NCI-H2107 (cell line): ENCODE measurements at places on chromosomes 3 and 15.

DNA sequence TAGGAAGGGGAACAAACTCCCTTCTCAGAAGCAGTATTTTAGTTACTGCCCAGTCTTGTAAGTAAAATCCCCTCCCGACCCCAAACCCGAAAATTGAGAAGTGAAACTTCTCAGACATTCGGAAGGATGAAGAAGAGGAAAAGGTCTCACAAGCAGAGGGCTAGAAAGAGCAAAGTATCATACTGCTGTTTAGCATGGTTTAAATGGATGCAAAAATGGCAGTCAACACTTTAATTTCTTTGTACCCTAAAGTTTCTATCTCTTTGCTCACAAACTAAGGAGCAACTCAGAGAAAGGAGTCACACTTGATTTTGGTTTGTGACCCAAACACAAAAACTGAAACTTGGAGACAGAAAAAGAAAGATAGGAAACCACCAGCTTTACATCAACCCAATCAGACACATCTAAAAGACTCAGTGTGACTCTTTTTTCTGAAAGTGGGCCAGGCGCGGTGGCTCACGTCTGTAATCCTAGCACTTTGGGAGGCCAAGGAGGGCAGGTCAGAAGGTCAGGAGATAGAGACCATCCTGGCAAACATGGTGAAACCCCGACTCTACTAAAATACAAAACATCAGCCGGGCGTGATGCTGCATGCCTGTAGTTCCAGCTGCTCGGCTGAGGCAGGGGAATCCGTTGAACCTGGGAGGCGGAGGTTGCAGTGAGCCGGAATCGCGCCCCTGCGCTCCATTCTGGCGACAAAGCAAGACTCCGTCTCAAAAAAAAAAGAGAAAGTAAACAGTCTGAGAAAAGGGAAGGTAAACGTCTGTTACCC, 63.2 kb upstream of the ATP11B start:
- DNase-seq = no peak

DNA sequence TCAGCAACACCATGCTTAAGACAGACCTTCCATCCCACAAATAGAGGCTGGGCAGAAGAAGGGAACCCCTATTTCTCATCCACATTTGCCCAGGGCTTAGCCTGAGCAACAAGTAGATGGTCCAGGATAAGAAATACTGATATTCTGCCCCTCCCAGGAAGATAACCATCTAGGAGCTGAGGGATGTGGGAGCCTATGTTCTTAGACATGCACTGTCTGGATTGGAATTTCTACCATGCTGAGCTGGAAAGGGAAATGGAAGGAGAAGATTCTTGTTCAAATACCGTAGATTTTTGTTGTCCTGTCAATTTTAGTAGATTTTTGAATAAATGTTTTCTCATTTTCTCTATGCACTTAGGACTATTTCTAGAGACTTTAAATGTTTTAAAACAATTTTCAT, 450.7 kb upstream of the SEMA6D start:
- DNase-seq = no peak

- DNase-seq = no peak
These were observed 383.7 kb downstream of the MFSD1 start for GRCh38 chr3:159185443-159186050.

GRCh38 chr3:40287248-40287647, 22.3 kb upstream of the EIF1B start:
- DNase-seq = no peak

DNA sequence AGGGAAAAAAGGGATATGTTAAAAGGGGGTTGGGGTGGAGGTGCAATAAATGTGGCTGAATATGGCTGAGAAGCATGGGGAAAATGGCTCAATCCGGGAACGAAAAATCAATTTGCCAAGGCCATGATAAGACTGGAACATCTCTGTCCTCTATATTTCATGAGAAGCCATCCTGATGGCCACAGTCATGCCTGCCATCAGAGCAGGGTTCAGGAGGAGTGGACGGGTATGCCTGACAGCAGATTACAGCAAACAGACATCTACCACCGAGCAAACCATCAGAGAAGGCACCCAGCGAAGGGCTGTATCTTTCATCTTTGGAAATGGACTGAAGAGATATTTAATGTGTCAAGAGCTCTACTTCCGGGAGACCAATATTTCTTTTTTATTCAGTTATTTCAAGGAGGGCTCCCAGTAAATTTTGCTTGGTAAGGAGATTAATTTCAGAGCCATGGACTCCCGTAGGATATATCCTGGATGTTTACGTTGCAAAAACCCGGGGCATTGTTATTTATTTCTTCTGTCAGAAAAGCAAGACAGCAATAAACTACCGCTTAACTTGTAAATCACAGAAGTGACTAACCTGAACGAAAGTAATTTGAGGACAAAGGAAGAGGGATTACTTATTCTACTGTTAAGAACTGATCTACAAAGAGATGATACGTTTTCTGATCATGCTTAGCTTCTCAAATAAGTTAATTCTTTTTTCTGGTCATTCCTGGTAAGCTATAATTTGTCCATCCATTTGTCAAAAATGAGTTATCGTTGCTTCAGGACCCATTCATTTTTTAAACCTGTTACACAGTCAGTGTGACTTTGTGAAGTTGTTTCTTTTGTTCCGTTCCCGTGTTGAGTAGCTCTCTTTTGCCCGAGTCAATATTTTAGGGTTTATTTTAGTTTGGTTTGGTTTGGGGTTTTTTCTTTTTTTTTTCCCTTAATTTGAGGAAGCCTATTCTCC, 80.6 kb upstream of the CHD2 start:
- no peak for DNase-seq

DNA sequence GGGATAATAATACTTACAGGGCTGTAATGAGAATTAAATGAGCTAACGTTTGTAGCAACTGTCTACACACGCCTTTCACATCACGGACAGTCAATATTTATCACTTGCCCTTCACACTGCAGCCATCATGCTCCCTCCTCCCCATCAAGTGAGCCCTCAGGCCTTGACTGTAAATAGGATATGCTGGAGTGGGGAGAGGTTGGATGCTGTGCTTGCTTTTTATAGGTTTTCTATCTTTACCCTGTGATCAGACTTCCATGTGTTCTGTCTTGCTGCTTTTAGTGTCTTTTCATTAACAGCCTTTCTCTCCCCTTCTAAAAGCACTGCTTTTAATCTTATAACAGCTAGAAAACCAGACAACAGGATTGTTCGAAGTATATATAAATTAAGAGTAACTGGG, 12.8 kb upstream of the MAGEF1 start:
- DNase-seq = no peak

DNA sequence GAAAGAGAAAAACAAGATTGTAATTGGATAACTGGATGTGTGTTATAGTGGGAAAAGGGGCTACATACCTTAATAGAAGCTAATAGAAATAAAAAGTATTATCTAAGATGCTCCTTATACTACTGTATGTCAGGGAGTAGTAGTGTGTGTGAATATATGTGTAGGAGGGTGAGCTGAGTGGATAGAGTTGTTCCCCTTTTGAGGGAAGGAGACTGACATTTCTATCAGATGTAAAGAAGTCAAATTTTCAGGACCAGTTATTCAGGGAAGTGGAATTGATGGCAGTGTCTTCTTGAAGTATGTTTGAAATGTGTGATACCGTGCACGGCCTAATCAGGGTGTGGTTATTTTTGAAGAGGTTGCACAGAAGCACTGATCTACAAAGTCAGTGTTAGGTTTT, 49.1 kb downstream of the PCOLCE2 start:
- no peak for DNase-seq

GRCh38 chr15:45603881-45604280, 16.7 kb downstream of the BLOC1S6 start:
- no peak for DNase-seq

GRCh38 chr3:2268779-2269178, 170.1 kb downstream of the CNTN4 start:
- no peak for DNase-seq

GRCh38 chr3:186525369-186526255, 18.6 kb downstream of the CRYGS start:
- DNase-seq = no peak

- no peak for DNase-seq
These were observed 154.9 kb downstream of the KLHL25 start for GRCh38 chr15:85639752-85640381.
